ENCODE measurements at places on chromosomes 2 and 18. TPM values are rescaled to one million over a fixed set of nuclear protein-coding genes. Genes with fewer than 3 reads are reported as not detected.
A peak's percentile ranks its signal among the peaks of the same experiment; 100 is the strongest.

The NAPG gene
- 49.7 TPM for total RNA-seq

The AQP12A gene
- not detected for total RNA-seq

The CHRNG gene
- not detected for total RNA-seq

The KCNS3 gene
- total RNA-seq: 13.7 TPM

The SDC1 gene
- 1.4 TPM for total RNA-seq

GRCh38 chr2:127570282-127571250 is 35.1 kb downstream of the MYO7B start:
- peaks cover 5% of the 10 kb centered on the region for H3K4me1 ChIP-seq
- no peaks in the 10 kb centered on the region for H3K27me3 ChIP-seq
- H3K36me3 ChIP-seq: no peaks in the 10 kb centered on the region
- no peak overlapping the region for H3K4me3 ChIP-seq
- H3K27ac ChIP-seq: no peak overlapping the region
- peak; percentile 79 for DNase-seq

DNA sequence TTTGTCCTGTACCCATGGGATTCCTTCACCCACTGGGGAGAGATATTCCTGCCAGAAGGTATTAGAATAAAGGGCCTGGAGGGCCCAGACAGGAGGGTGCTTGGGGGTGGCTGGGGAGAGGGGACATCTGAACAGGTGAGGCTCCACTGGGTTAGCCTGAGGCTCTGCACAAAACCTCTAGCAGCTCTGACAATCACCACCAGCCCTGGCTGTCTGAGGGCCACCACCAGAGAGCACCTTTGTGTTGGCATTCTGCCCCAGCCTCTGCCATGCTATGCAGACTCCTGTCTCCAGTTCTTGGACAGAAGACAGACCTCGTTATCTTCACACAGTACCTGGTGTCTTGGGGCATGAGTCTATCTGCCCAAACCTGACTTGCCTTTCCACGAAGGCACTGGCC is 25.3 kb downstream of the SLC16A14 start:
- no peaks in the 10 kb centered on the region for H3K4me1 ChIP-seq
- no peak for DNase-seq
- H3K27ac ChIP-seq: no peak overlapping the region
- H3K27me3 ChIP-seq: no peaks in the 10 kb centered on the region

GRCh38 chr2:127386764-127387654 is 766 bp downstream of the MAP3K2 start:
- no peaks in the 10 kb centered on the region for H3K27me3 ChIP-seq
- H3K36me3 ChIP-seq: no peaks in the 10 kb centered on the region
- DNase-seq: peak; percentile 89
- H3K4me1 ChIP-seq: peaks cover 3% of the 10 kb centered on the region
- peak overlapping the region; percentile 76 for H3K4me3 ChIP-seq

DNA sequence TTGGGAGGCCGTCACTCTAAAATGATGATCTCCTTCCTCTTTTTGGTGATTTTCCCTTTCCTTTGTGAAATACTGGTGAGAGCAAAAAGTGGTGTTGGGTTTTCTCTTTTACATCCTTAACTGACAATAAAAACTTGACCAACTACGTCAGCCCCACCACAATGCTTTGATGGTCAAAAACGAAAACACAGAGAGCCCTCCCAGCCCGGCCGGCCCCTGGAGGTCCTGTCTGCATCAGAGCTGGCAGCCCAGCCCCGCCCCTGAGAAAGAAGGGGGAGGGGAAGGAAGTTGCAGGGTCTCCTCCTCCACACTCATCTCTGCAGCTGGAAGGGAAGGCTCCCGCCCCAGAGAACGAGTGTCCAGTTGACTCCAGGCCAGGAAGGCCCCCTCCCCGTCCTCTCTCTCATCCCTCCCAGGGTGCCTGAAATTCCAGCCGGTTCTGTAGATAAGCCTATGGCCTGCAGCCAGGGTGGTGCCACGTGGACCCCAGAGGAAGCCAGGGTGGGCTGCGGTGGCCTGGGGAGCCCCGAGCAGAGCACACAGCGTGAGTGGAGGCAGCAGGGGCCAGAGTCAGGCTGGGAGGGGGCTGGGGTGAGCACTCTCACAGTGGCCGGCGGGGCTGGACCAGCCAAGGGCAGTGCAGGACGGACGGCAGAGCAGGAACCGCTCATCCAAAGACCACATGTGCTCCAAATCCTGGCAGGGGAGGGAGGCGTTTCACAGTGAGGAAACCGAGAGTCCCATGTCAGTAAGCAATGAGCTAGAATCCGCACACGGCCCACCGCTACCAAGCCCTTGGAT is 19.8 kb downstream of the BIN1 start:
- no peaks in the 10 kb centered on the region for H3K4me1 ChIP-seq
- no peak overlapping the region for H3K27ac ChIP-seq
- H3K27me3 ChIP-seq: no peaks in the 10 kb centered on the region
- peak; percentile 91 for DNase-seq
- H3K4me3 ChIP-seq: no peak overlapping the region
- no peaks in the 10 kb centered on the region for H3K36me3 ChIP-seq

DNA sequence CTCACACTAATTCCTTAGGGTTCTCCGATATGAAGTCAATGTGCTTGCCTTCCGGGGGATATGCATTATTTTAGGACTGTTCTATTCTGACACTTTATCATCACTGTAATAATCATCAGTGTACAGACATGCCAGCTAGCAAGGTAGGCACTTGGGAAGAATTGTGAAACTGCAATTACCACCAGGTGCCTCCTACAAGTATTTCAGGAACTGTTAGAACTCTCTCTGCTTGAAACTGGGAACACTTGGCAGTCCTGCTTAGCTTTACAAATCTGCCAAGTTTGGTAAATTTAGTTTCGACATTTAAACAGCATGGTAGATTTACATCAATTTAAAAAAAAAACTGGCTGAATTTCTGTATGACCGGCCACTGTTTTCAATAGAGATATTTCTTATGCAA is 128.7 kb downstream of the SATB2 start:
- H3K4me1 ChIP-seq: no peaks in the 10 kb centered on the region
- no peaks in the 10 kb centered on the region for H3K27me3 ChIP-seq
- no peak overlapping the region for H3K27ac ChIP-seq
- no peak for DNase-seq
- no peaks in the 10 kb centered on the region for H3K36me3 ChIP-seq

GRCh38 chr18:12443551-12443950 is 35.8 kb downstream of the PRELID3A start:
- no peaks in the 10 kb centered on the region for H3K27me3 ChIP-seq
- peaks cover 9% of the 10 kb centered on the region for H3K36me3 ChIP-seq
- no peaks in the 10 kb centered on the region for H3K4me1 ChIP-seq
- DNase-seq: no peak
- H3K27ac ChIP-seq: no peak overlapping the region

GRCh38 chr2:176126929-176127773 is 2.4 kb upstream of the HOXD8 start:
- no peak overlapping the region for H3K27ac ChIP-seq
- H3K36me3 ChIP-seq: no peaks in the 10 kb centered on the region

GRCh38 chr2:46297546-46298271 is 502 bp downstream of the EPAS1 start:
- H3K27me3 ChIP-seq: no peaks in the 10 kb centered on the region
- peak overlapping the region; percentile 86 for H3K4me3 ChIP-seq
- no peaks in the 10 kb centered on the region for H3K36me3 ChIP-seq
- DNase-seq: peak; percentile 91
- H3K4me1 ChIP-seq: no peaks in the 10 kb centered on the region
- H3K27ac ChIP-seq: peak overlapping the region; percentile 14

GRCh38 chr2:163692611-163693482 is 43.0 kb downstream of the FIGN start:
- DNase-seq: no peak
- peaks cover 5% of the 10 kb centered on the region for H3K4me1 ChIP-seq
- no peaks in the 10 kb centered on the region for H3K36me3 ChIP-seq
- H3K4me3 ChIP-seq: no peak overlapping the region
- H3K27me3 ChIP-seq: no peaks in the 10 kb centered on the region

GRCh38 chr2:100905132-100905805 is 85.3 kb downstream of the NPAS2 start:
- no peak overlapping the region for H3K4me3 ChIP-seq
- DNase-seq: no peak
- peaks cover 1% of the 10 kb centered on the region for H3K36me3 ChIP-seq
- no peak overlapping the region for H3K27ac ChIP-seq

DNA sequence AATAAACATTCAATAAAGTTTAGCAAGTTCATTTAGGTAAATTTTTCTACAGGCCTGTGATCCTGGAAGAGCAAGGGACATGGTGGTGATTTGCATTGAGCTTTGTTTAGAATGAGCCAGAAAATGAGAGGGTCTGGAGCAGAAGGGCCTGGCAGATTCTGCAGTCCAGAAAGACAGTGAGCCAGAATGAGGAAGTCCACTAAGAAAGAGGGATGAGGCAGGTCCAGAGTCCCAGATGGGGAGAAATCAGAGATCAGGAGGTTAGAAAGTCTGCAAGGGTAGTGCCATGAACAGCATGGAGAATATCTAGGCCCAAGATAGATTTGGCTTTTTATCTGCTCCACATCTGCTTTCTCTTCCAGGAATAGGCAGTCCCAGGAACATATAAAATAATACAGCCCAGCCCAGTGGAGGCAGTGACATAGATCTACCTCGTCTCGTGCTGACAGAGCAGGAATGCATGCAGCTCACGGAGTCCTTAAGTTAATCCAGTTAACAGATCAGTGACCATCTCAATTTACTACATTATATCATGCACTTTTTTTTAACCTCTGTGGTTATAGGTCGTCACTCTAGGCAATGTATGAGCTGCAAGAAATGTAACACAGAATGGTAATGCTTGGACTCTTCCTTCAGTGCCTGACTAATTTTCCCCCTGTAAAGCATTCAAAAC is 429.0 kb downstream of the SUCLG1 start:
- H3K4me3 ChIP-seq: no peak overlapping the region
- no peak for DNase-seq
- H3K27ac ChIP-seq: no peak overlapping the region
- H3K27me3 ChIP-seq: no peaks in the 10 kb centered on the region

DNA sequence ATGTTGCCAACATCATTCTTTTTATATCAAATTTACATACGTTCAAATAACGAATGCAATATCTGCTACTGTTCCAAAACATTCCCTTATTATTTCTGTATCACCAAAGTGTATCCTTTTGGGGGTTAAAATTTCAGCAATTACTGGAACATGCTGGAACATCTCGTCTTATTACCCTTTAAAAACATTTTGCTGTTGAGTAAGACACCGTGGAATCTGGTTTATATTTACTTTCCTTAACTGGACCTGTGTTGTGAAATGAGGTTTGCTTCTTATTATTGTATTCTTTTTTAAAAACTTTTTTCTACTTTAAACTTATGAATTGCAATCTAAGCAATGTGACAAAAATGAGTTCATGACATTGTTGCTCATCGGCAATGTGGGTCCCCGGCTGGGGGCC is 87.4 kb upstream of the PTPRM start:
- no peaks in the 10 kb centered on the region for H3K27me3 ChIP-seq
- no peak overlapping the region for H3K4me3 ChIP-seq
- H3K36me3 ChIP-seq: no peaks in the 10 kb centered on the region

All from aorta (tissue), 5 donors.